ENCODE measurements at places on chromosomes 2 and 18.
A peak's percentile ranks its signal among the peaks of the same experiment; 100 is the strongest.

DNA sequence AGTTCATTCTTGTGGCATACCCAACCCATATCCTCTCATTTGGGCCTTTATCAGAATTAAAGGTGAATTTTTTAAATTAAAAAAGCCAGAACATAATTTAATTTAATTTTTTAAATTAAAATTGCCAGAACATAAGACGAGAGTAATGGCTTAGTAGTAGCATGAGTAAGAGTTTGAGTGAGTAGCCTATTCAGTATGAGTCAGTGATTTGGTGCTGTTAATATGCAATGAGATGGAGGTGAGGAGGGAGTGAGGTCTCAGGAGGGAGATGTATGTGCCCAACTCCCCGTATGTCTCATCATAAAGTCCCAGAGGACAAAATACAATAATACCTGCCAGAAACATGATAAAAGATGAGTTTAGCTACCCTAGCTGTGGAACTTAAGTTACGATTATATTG, 115.3 kb upstream of the THOC1 start:
- DNase-seq: no peak

DNA sequence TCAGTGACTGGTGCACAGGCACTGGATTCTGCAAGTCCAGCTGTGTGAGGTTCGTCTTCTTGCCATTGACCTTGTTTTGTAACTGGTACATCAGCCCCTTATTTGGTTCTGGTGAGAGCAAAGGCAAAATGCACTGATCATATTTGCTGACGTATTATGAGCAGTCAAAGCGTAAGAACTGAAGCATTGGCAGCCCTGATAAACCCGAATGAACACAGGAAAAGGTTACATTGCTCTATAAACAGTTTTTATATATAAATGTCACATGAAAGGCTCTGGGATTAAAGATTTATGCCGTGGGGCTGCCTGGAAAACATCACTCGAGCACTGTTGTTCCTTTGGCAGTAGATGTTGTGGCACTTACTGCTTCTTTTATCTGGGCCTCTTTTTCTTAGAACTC, 167.9 kb downstream of the IRS1 start:
- no peak for DNase-seq

DNA sequence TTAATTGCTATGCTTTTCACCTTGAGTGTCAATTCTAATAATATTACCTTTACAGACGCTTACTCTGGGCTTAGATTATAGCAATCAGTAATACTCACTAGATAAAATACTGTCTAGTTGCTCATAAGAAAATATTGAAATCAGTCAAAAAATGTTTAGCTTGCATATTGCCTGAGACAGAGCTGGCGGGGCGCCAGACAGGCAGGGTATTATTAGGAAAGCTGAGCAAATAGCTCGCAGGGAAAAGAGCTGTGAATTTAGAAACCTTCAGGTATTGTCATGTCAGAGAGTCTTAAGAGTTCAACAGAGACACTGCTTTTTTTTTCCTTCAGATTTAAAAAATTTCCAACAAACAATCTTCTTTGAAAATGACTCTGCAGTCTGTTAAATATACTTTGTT, 118.4 kb downstream of the MEIS1 start:
- no peak for DNase-seq

DNA sequence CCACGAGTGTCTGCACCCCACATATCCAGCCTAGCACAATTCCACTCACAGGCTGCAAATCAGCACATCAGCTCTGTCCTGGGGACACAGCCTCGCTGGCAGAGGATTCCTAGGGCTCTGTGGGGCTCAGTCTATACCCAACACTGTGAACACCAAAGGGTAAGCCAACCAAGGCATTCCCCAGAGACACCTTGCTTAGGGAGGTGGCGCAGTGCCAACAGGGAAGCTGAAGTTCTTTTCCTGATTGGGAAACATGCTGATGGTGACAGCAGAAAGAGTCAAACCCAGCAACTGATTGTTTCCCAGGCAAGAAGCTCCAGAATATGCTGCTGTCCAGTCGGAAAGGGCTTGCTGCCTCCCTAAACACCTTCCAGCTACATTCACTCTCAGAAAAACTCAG, 55.8 kb downstream of the TTC32 start:
- no peak for DNase-seq

- peak; percentile 3 for DNase-seq
Measured at GRCh38 chr2:117470311-117471095, 344.0 kb upstream of the DDX18 start.

DNA sequence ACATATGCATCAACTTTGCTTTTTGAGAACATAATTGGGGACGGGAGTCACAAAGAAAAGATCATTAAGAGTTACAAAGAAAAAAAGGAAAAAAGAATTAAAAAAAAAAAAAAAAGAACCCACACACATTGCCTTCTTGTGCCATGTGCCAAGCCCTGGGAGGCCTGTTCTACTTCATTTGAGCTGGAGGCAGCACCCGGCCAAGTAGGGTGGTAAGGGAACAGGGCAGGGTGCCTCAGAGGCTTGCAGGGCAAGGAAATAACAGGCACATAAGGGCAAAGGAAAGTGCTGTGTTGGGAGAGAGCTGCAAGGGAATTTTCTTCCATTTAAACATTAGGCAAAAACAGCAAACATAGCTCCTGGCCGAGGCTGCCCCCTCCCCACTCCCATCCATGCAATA, 418.0 kb downstream of the TMEM182 start:
- DNase-seq: no peak

DNA sequence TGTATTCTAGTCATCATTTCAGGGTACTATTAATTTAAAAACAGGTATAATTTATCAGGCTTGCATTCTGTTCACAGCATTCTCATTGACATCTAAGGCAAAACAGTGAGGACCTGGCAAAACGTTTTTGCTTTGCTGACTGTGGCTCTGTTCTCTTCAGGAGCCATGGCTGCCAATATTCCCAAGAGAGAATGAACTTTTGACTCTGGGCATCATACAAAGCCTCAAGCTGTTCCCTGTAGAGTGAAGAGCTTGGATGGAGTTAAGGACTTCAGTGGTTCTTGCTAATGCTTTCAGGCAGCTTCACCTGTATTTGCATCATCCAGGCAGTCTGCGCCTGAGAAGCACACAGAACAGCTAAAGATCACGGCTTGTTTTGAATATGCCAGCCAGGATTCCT, 65.9 kb upstream of the CAVIN2 start:
- no peak for DNase-seq

- no peak for DNase-seq
Measured at GRCh38 chr2:110664135-110664534, 13.7 kb downstream of the BUB1 start.

GRCh38 chr2:134932864-134933526, 14.4 kb downstream of the CCNT2 start:
- no peak for DNase-seq

GRCh38 chr2:219294356-219295351, 14.5 kb downstream of the PTPRN start:
- peak; percentile 93 for DNase-seq

DNA sequence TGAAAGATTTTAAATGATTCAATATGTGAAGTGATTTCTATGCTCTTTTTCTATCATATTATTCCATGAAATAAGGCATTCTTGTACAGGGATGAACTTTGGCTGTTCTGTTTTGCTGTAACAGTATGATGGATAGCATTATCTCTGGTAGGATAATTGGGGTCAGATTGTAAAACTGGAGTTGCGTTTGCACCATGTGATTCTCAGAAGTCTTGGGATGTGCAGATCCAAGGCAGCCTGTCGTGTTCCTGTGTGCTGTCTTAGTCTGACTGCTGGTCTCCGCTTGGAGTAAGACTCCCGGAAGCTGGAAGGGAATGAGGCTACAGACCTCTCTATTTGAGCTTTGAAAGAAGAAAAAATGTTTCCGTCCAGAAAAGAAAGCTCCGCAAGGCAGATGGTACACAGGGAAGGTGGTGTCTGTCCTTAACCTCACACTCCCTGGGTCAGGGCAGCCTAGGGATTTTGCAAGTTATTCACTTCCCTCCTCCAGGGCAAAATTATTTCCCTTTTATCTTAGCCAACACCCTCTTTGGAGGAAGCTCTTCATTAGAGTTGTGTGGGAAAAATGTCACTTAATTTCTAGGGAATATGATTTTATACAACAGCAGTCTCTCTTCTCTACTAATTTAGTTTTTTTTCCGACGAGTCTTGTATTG, 250.6 kb downstream of the PTPRM start:
- no peak for DNase-seq

GRCh38 chr2:136134126-136134525, 16.2 kb upstream of the CXCR4 start:
- DNase-seq: peak; percentile 69

DNA sequence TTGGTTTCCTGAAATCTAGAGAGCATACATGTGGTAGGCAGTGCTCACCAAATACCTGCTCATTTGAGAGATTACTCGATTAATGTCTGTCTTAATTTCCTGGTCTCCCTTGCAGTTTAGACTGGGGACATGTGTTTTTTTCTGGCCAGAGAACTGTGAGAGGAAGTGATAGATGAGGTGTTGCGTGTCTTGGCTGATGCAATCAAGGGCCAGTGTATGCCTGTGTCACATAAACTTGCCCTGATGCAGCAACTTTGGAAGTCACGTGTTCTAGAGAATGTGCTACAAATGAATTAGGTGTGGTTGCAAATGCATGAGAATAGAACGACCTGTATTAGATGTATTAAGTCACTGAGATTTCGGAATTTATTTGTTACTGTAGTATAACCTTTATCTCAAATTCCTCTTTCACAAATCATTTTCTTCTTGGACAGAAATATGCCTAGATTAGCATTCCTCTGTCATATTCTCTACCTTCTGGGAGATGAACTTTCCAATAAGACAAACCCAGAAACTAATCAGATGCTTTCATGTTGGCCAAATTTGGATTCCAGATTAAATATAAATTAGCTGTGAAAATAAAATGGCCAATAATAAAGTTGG, 9.9 kb upstream of the IL1A start:
- peak; percentile 40 for DNase-seq

DNA sequence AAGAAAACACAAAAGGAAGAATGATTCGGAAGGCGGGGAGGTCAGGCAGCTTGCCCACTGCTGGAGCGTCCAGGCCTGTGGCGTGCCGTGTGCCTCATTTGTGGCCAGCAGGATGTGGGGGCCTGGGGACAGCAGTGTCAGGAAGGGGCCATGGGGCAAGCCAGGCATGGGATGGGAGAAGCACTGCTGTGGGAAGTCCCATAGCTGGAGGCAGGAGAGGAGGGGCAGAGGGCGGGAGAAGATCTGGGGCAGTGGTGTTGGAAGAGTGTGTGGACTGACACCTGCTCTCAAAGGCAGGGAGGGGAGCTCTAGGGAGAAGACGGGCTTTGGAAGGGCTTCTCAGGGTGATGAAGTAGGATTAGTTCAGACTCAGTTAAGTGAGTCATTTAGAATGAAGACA, 133.7 kb downstream of the ACOXL start:
- no peak for DNase-seq

DNA sequence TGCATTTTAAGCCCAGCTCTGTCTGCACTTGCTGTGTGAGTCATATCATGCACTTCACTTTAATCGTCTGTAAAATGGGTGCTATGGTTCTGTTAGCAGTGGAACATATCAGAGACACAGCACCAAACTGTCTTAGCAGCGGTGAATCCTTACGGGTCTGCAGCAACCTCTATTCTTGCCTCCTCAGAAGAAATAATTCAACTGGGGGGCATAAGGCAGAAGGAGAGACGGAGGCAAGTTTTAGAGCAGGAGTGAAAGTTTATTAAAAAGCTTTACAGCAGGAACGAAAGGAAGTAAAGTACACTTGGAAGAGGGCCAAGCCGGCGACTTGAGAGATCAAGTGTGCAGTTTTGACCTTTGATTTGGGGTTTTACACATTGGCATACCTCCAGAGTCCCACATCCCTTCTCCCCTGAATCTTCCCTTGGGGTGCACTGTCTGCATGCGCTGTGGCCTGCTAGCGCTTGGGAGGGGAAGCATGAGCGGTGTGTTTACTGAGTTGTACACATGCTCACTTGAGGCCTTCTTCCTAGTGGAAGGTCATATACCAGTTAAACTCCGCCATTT, 109.8 kb downstream of the DDX1 start:
- DNase-seq: no peak

DNA sequence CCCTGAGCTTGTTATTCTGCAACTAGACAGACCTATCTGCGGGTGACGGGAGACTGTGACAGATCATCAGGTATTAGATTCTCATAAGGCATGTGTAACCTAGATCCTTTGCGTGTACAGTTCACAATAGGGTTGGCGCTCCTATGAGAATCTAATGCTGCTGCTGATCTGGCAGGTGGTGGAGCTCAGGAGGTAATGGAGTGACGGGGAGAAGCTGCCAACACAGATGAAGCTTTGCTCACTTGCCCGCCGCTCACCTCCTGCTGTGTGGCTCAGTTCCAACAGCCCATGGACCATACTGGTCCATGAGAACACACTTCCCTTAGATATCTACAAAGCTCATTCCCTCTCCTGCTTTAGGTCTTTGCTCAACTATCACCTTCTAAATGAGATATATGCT, 198.2 kb upstream of the SMAD7 start:
- no peak for DNase-seq

DNA sequence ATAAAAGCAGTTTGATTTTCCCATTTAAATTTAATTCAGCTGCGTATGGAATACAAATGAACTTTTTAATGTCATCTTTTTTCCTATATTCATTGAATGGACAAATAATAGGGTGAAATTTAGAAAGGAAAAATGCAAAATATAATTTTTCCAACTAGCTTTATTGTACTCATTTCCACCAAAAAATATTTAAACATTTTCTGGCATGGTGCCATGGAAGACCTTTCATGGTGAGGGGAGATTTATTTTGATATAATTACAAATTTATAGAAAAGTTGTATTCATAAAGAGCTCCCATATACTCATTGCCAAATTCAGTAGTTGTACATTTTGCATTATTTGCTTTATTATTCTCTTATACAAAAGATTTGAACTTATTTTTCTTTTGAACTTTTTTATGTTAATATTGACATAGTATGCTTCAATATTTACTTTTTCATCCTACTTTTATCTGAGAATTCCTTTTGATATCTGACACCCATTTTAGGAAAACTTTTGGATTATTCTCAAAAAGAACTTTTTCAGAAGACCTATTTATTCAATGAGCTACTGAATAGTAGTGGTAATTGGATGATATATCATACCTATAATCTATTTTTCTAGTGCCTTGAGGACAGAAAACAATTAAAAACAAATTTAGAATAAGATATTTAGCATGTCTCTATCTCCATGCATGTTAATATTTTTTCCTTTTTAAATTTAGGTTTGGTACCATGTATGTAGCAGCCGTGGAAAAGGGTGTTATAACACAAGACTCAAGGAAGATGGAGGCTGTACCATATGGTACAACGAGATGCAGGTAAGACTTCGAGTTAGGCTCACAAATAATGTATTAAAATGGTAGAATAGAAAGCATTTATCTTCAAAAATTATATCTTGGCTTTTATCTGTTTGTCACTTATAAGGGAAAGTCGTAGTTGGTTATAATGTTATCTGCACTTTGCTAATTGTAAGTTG, 37.5 kb downstream of the DDX1 start:
- DNase-seq: no peak

- DNase-seq: no peak
Measured at GRCh38 chr18:76426737-76427305, 68.2 kb downstream of the ZNF516 start.
